Thoracic aorta endothelial cell (primary cell): ENCODE measurements at places on chromosomes 5 and 9. TPM values are rescaled to one million over a fixed set of nuclear protein-coding genes. Genes with fewer than 3 reads are reported as not detected.

Gene PCSK1
- total RNA-seq = 1.5 and 4.7 TPM in 2 replicates

Gene IFNB1
- not detected in 2 replicates for total RNA-seq

Gene SVEP1
- 0.13 and 0.14 TPM in 2 replicates for total RNA-seq

Gene FABP6
- total RNA-seq = not detected in 2 replicates

Gene CDX1
- not detected in 2 replicates for total RNA-seq

Gene VCAN
- total RNA-seq = 0.57 and 6.3 TPM in 2 replicates

Gene WASHC1
- 2.7 and 3.3 TPM in 2 replicates for total RNA-seq

Gene SLC46A2
- not detected in 2 replicates for total RNA-seq

Gene IGFBPL1
- total RNA-seq = 0.13 and 0.29 TPM in 2 replicates

Gene DEPDC1B
- 22.3 and 32.4 TPM in 2 replicates for total RNA-seq

Gene SLC6A19
- total RNA-seq = not detected in 2 replicates
